ENCODE measurements at places on chromosomes 6 and 20.

DNA sequence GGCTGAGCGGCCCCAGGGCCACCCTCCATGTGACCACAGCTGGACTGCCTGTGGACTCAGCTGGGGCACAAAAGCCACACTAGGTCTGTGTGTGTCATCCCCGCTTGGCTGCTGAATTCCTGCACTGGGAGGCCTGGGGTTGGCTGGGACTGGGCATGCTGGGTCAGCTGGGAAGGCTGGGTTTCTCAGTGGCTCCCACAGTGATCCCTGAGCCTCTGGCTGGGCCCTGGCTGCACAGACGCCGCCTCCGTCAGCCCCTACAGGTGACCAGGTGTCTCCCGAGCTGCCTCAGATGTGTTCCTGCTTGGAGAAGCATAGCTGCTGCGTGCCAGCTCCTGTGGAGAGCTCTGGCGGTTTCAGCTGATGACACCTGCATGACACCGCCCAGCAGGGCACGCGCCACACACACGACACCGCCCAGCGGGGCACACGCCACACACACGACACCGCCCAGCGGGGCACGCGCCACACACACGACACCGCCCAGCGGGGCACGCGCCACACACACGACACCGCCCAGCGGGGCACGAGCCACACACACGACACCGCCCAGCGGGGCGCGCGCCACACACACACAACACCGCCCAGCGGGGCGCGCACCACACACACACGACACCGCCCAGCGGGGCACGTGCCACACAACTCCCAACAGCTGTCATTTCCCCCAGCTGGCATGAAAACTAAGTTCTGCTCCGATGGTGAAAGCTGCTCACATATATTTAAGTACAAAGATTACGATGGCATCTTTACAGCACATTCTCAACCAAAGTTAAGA lies 88.8 kb downstream of the TAF4 start:
- no peak for DNase-seq

- DNase-seq: no peak
Observed at GRCh38 chr6:2257363-2257762, 12.0 kb upstream of the GMDS start.

GRCh38 chr6:43698584-43699349 lies 11.2 kb upstream of the MRPS18A start:
- DNase-seq: no peak

- no peak for DNase-seq
Observed at GRCh38 chr6:154113392-154113791, 74.4 kb downstream of the OPRM1 start.

DNA sequence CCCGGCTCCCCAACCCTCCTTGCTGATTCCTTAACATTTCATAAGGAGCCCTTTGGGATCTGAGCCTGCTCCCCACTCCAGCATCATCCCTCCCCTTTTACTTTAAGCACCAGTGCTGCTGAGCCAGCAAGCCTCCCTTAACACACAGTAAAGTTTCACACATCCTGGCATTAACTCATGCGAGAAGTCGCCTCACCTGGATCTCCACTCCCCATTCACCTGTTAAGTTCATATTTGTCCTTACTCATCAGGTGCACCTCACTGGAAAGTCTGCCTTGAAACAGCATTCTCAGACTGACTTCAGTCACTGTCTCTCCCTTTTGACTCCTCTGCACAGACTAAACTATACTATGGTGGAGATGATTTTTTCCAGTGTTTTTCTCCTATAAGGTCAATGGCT lies 47.8 kb upstream of the MAP7 start:
- no peak for DNase-seq

Data from AML-193 (cell line).